ENCODE measurements at places on chromosomes 4 and X. TPM values are rescaled to one million over a fixed set of nuclear protein-coding genes. Genes with fewer than 3 reads are reported as not detected.

GRCh38 chrX:130770615-130771014, 132.4 kb downstream of the ENOX2 start:
- H3K4me3 ChIP-seq = no peak overlapping the region
- no peaks in the 10 kb centered on the region for H3K36me3 ChIP-seq
- no peaks in the 10 kb centered on the region for H3K27me3 ChIP-seq
- no peak overlapping the region for H3K27ac ChIP-seq
- H3K4me1 ChIP-seq = no peaks in the 10 kb centered on the region

DNA sequence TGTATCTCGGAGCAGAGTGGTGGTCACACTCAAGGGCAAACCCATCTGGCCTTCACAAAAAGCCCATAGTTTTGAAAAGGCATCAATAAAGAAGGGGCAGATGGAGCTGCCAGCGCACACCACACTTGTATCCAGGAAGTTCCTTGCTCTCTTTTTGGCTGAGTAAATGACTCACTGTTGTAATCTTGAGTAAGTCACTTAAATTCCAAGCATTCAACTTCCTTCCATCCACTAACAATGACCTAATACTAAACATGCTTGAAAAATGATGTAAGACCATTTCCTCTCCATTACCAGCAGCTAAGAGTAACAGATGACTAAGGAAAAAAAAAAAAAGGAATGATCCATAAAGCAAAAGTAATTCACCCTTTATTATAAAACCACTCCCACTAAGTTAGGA, 32.4 kb upstream of the MYOZ2 start:
- H3K4me1 ChIP-seq = peaks cover 5% of the 10 kb centered on the region
- no peak overlapping the region for H3K4me3 ChIP-seq
- DNase-seq = peak; percentile 83
- H3K27me3 ChIP-seq = no peaks in the 10 kb centered on the region

GRCh38 chr4:169315530-169316343, 45.0 kb upstream of the SH3RF1 start:
- H3K4me1 ChIP-seq = peaks cover 3% of the 10 kb centered on the region
- no peak for DNase-seq
- H3K27me3 ChIP-seq = no peaks in the 10 kb centered on the region
- no peak overlapping the region for H3K4me3 ChIP-seq
- no peaks in the 10 kb centered on the region for H3K36me3 ChIP-seq

GRCh38 chr4:64935469-64936001, 526.3 kb upstream of the TECRL start:
- no peaks in the 10 kb centered on the region for H3K27me3 ChIP-seq
- no peaks in the 10 kb centered on the region for H3K36me3 ChIP-seq
- H3K4me1 ChIP-seq = no peaks in the 10 kb centered on the region
- no peak overlapping the region for H3K27ac ChIP-seq

- no peaks in the 10 kb centered on the region for H3K4me1 ChIP-seq
- no peak for DNase-seq
- no peaks in the 10 kb centered on the region for H3K36me3 ChIP-seq
- H3K4me3 ChIP-seq = no peak overlapping the region
- H3K27ac ChIP-seq = no peak overlapping the region
Observed at GRCh38 chr4:589219-589963, 13.3 kb upstream of the TMEM271 start.

DNA sequence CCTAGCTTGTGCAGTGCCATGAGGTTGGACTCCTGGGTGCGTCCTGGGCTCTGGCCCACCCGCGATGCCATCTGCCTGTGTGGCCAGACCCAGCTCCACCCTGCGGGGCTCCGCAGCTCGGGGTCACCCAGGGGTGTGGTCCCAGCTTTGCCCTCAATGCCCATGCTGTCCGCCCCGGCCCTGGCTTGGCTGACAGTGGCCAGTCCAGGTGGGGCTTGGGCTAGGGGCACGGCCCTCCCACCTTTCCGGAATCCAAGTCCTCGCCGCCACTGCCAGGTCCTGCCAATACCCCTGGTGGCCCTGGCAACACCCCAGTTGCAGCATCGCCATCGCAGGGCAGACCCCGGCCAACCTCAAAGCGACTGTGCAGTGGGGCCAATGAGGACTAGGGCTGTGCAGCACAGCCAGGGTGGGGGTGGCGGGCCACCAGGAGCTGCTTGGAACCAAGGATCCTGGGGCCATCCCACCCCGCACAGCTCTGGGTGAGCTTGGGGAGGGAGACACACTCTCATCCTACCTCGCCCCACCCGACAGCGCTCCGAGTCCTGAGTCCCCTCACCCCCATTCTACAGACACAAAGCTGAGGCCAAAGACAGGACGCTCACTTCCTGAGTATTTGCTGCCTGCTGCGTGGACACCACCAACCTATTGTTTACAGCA, 80.9 kb downstream of the ZNF718 start:
- DNase-seq = no peak
- no peak overlapping the region for H3K27ac ChIP-seq
- H3K4me1 ChIP-seq = no peaks in the 10 kb centered on the region
- H3K27me3 ChIP-seq = no peaks in the 10 kb centered on the region

DNA sequence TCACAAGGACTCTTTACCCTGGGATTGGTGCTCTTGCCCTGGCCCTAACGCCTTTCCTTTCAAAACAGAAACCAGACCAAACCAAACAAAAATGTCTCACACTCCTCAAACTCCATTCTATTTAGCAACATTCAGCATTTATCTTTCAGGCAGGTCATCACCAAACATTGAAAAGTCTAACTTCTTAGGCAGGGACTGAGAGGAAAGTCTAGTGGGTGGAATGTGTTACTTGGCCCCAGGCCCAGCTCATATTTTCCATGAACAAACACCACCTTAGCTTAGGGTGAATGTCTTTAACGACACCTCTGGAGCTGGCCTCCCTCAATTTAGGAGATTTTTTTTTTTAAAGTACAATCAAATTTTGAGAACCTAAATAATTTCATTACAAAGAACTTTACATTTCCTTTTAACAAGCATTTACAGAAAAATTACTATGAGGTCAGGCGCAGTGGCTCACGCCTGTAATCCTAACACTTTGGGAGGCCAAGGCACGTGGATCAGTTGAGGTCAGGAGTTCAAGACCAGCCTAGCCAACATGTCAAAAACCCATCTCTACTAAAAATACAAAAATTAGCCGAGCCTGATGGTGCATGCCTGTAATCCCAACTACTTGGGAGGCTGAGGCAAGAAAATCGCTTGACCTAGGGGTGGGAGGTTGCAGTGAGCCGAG, 10.2 kb upstream of the N4BP2 start:
- DNase-seq = no peak
- H3K27ac ChIP-seq = no peak overlapping the region
- peaks cover 2% of the 10 kb centered on the region for H3K4me1 ChIP-seq
- H3K4me3 ChIP-seq = no peak overlapping the region
- no peaks in the 10 kb centered on the region for H3K36me3 ChIP-seq

- no peak for DNase-seq
- H3K27ac ChIP-seq = no peak overlapping the region
- no peaks in the 10 kb centered on the region for H3K36me3 ChIP-seq
Observed at GRCh38 chrX:26788402-26788998, 572.5 kb downstream of the MAGEB5 start.

- H3K4me1 ChIP-seq = no peaks in the 10 kb centered on the region
- no peaks in the 10 kb centered on the region for H3K27me3 ChIP-seq
- DNase-seq = no peak
- no peaks in the 10 kb centered on the region for H3K36me3 ChIP-seq
- no peak overlapping the region for H3K4me3 ChIP-seq
- H3K27ac ChIP-seq = no peak overlapping the region
Observed at GRCh38 chr4:78691971-78692821, 84.0 kb upstream of the BMP2K start.

DNA sequence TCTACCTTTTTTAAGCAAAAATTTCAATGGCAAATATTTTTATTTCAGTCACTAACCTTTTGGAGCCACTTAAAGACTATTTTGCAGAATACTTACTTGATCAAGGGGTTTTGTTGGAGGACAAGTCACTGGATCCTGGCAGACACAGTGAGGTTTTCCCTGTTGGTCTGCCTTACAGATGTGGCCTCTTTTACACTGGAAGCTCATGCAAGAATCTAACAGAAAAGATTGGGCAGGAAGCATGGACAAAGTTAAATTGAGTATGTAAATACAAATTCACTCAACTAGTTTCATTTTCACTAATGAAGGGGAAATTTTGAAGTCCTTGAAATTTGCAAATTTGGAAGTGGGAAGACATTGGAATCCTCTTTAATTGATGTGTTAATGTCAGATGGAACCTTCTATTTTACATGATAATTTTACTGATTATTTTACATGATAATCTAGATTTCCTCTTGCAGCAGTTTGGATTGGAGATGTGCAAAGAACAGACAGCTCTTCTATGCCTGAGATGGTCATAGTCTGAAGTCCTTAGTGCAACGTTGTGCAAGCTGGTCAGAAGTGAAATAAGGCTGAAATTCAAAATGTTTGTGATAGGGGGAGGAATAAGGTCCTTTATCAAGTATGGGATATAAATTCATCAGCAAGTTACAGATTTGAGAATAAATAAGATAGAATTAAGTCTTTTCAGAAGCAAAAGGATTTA, 38.4 kb downstream of the SPARCL1 start:
- no peaks in the 10 kb centered on the region for H3K27me3 ChIP-seq
- H3K4me1 ChIP-seq = peaks cover 4% of the 10 kb centered on the region
- no peak overlapping the region for H3K4me3 ChIP-seq
- DNase-seq = no peak
- peaks cover 18% of the 10 kb centered on the region for H3K36me3 ChIP-seq

The PDZD11 gene
- 57.8 TPM for polyA plus RNA-seq

The ACE2 gene
- 13.3 TPM for polyA plus RNA-seq

The CPZ gene
- polyA plus RNA-seq = 0.82 TPM

The GLUD2 gene
- polyA plus RNA-seq = 0.38 TPM

The RBM46 gene
- not detected for polyA plus RNA-seq

The SSR4 gene
- 401 TPM for polyA plus RNA-seq

The GSX2 gene
- polyA plus RNA-seq = not detected
